ENCODE measurements at places on chromosomes 7 and 10.
A peak's percentile ranks its signal among the peaks of the same experiment; 100 is the strongest.

DNA sequence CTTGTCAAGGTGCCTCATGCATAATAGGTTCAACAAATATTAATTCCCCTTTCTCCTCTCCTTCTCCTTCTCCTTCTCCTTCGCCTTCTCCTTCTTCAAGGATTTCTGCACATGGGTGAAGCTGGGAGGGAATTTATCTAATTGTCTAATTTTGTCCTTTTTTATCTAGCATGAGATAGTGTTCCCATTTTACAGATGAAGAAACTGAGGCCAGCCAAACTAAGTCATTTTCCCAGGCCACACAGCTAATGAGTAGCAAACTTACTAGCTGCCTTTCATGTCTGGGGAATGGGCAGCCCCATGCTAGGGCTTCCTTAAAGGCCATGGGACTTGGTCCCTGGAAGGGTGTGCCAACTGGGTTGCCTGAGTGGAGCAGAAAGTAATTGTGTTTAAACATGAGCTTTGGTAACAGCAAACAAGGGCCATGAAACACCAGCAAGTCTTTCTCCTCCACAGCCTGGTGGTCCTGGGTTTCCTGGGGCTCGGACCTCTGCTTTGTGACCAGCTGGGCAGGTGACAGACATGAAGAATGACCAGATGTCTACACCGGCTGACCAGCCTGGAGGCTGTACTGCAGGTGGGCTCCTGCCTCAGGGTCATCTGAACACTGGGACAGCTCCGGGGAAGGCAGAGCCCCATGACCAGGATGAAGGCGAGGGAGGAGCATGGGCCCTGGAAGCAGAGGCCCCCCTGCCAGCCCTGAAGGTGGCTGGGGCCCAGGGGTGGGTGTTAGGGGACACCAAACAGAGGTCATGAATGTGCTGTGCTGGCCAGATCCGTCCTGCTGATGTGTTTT, 138.0 kb downstream of the PTPN20 start:
- DNase-seq = no peak

- DNase-seq = no peak
Observed at GRCh38 chr10:78750418-78750817, 318.3 kb upstream of the ZMIZ1 start.

DNA sequence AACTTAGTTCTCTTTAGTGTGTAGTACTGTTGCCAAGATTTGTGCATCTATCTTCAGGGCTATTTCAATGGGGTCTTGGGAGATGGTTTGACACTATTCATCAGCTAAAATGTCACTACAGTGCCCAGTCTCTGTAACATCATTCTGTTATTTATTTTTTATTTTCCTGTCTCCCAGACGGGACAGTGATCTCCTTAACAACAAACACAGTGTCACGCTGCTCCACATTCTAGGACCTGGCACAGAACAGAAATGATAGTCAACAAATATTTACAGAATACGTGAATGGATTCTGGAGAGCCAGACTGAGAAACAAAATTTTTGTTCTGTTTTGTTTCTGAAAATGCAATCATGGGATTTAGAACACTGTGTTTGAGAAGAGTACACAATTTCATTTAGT, 937.7 kb upstream of the LRRN3 start:
- DNase-seq = no peak

DNA sequence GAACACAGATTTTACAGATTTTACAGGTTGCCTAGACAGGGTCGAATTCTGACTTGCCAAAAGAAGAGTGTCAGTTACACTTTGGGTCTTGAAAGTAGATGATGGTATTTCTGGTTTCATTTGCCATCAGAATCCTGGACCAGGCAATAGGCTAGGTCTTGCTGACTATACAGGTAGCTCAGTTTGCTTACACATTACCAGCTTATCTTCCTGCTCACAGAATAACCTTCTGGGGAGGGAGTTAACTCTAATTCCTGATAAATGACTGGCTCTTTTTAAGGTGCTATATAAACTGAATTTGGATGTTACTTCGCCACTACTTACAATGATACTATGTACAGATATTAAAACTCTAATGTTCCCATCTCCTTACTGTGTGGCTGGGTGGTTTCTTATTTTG, 39.8 kb downstream of the GBF1 start:
- no peak for DNase-seq

GRCh38 chr7:42471573-42472174, 234.7 kb upstream of the GLI3 start:
- DNase-seq = no peak

- DNase-seq = no peak
Observed at GRCh38 chr10:32197423-32197822, 141.2 kb upstream of the KIF5B start.

DNA sequence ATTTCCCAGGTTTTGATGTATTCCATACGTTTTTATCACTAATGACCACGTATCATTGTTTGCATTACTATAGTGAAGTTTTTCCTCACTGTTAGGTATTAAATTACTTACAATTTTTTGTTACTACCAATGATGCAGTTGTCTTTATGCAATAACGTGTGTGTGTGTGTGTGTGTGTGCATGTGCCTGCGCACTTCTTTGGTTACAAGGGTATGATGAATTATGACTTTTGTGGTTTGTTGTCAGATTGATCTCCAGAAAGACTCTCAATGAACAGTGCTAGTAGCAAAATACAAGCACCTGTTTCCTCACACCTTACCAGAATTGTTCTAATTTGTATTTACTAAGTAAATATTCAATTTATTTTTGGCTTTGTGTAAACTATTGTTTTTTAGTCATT, 51.5 kb downstream of the MCMBP start:
- DNase-seq = peak; percentile 26

GRCh38 chr7:6430271-6430940, 17.3 kb downstream of the DAGLB start:
- DNase-seq = peak; percentile 30

- no peak for DNase-seq
Observed at GRCh38 chr7:124992851-124993562, 63.4 kb upstream of the POT1 start.

DNA sequence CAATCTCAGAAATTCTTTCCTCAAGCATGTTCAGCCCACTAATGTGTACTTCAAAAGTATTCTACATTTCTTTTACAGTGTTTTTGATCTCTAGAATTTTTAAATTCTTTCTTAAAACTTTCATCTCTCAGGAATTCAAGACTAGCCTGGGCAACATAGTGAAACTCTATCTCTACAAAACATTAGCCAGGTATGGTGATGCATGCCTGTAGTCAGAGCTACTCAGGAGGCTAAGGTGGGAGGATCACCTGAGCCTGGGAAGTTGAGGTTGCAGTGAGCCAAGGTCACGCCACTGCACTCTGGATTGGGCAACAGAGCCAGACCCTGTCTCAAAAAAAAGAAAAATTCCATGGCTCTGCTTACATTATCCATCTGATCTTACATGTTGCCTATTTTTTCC, 5.0 kb upstream of the EGFR start:
- no peak for DNase-seq

- DNase-seq = peak; percentile 63
Observed at GRCh38 chr10:24518981-24519597, 204.6 kb downstream of the ARHGAP21 start.

- DNase-seq = no peak
Observed at GRCh38 chr10:98587156-98587837, 140.6 kb upstream of the HPS1 start.

- no peak for DNase-seq
Observed at GRCh38 chr7:43856996-43857395, 12.3 kb downstream of the MRPS24 start.

DNA sequence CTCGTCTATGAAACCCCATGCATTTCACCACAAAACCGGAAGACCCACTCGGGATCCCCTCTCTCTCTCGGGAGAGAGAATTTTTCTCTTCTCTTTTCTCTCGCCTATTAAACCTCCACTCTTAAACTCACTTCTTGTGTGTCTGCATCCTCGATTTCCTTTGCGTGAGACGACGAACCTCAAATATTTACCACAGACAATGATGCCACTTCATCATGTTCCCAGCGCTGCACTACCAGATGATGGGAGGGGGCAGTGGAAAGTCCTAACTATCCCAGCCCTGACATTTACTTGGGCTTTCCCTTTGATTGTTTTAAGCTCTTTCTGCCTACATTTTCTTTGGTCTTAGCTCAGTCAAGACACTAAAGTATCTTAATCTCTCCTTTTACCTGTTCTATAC, 906.7 kb downstream of the GRID1 start:
- DNase-seq = no peak

- DNase-seq = no peak
Observed at GRCh38 chr10:84076047-84076388, 63.3 kb upstream of the GHITM start.

- no peak for DNase-seq
Observed at GRCh38 chr10:24857031-24857725, 95.2 kb downstream of the PRTFDC1 start.

- no peak for DNase-seq
Observed at GRCh38 chr7:44985033-44985695, 6.3 kb upstream of the MYO1G start.

- no peak for DNase-seq
Observed at GRCh38 chr7:40674316-40674715, 539.5 kb downstream of the SUGCT start.

DNA sequence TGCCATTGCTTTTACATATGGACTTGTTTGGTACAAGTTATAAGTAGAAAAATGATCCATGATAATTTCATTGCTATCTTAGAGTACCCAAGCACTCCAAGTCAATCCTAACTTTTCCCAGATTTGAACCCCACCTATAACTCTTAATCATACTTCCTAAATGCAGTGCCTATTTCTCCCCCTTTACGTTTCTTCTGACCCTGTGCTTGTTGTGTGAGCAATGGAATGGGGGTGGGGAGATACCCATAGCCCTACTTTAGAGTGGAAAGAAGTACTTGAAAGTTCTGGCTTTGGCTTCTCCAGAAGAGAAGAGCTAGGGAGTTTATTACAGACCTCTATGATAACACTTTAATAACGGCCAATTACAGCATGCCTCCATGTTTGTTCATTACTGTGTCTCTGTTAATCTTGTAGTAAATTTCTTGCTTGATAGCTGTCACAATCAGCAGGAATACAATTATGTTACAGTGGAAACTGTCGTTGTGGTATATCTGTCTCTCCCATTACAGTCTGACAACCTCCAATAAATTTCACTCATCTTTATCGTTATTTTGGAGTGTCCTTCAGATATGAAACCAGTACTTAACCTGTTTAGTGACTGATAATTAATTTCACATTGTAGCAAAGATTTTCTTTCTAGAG, 34.0 kb downstream of the CNPY1 start:
- no peak for DNase-seq

DNA sequence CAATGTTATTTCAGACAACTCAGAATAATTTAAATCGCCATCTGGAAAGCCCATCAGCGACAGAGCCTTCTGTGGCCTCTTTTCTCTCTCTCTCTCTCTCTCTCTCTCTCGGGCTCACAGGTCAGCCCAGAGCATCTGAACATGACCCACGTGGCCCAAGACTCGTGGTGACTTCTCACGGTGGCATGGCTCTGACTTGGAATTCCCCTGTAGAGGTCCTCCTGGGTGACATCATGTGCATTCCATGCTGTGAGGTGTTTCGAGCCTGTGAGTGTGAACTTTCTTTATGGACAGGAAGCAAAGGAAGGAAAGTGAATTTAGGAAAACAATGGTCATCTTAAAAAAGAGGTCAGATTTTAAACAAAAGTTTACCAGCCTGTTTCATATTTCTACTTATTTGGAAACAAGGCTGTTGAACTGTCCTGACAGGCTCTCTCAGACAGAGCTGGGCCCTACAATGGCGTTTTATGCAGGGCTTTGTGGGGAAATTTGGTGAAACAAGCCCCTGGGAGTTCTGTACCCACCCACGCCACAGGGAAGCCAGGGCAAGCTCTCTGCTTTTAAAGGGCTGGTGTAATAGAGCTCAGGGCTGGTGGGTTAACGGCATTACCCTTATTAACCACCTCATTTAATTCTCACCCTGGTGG, 359.7 kb upstream of the ZNF32 start:
- DNase-seq = no peak

DNA sequence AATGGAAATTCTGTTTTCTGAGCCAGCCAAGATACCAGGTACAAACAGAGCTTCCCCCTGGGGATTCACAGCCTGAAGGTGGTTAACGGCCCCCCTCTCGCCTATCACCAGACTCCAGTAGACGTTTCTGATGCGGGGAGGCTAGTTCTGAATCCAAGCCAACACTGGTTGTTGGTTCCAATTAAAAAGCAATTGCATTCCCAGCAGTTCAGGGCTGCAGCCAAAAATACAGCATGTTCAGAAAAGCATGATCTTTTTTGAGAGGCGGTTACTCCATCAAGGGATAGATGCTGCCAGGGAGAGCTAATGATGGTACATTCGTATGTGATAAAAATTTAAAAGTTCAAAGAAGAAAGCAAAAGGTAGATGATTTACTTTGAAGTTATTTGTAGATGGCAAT, 481.0 kb downstream of the GALNT17 start:
- no peak for DNase-seq

DNA sequence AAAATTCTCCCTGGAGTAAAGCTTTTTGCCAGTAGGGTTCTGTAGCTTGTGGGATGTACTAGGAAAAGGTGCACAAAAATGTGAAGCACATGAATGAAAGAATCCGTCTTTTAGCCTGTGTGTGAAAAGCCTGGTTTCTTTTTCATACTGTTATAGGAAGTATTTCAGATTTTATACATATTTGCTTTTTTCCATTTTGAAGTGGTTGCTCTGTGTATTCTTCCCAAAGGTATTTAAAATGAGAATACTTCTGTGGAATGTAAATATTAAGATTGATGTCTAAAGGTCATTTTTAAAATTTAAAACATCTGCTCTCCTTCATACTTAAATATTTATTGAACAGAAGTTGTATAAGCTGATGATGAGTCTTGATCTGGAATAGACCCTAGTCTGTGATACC, 96.8 kb downstream of the CDK14 start:
- no peak for DNase-seq

- DNase-seq = no peak
Observed at GRCh38 chr7:156754201-156754600, 113.6 kb downstream of the RNF32 start.

DNA sequence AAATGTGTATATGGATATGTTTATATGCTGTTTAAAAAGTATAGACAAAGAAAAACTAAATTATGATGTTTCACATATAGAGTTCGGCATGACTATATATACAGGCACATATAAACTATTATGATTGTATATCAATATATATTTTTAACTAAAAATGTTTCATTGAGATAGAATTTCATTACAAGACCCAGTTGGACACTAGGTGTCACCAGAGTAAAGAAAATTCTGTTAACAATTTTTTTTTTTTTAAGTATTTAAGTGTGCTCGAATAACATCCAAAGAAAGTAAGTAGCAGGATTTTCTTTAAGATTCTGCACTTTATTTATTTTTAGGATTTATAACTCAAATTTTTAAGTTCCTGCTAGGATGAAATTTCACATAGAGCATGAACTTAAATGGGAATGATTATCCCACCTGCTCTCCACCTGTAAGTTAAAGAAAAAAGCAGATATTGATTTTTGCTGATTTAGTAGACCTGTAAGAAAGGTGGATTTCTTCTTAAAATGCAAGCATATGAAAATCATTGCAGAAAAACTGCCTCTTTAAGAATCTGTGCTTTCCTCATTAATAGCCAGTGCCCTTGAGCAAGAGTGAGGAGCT, 961.5 kb downstream of the PCDH15 start:
- peak; percentile 35 for DNase-seq

GRCh38 chr10:33809732-33810131, 475.3 kb upstream of the NRP1 start:
- no peak for DNase-seq
